Small intestine (tissue), 16 donors: ENCODE measurements at places on chromosomes 12 and 14. TPM values are rescaled to one million over a fixed set of nuclear protein-coding genes. Genes with fewer than 3 reads are reported as not detected.

KRT79 gene
- polyA plus RNA-seq = not detected

CLEC1A gene
- polyA plus RNA-seq = 4.9 TPM

CFAP251 gene
- polyA plus RNA-seq = not detected

PTHLH gene
- not detected for polyA plus RNA-seq

ACSS3 gene
- polyA plus RNA-seq = 0.22 TPM

DHH gene
- 2.3 TPM for polyA plus RNA-seq
